CD4-positive, alpha-beta T cell treated with Interferon alpha-2 for 1 hour (primary cell): ENCODE measurements at places on chromosomes 4 and X.

DNA sequence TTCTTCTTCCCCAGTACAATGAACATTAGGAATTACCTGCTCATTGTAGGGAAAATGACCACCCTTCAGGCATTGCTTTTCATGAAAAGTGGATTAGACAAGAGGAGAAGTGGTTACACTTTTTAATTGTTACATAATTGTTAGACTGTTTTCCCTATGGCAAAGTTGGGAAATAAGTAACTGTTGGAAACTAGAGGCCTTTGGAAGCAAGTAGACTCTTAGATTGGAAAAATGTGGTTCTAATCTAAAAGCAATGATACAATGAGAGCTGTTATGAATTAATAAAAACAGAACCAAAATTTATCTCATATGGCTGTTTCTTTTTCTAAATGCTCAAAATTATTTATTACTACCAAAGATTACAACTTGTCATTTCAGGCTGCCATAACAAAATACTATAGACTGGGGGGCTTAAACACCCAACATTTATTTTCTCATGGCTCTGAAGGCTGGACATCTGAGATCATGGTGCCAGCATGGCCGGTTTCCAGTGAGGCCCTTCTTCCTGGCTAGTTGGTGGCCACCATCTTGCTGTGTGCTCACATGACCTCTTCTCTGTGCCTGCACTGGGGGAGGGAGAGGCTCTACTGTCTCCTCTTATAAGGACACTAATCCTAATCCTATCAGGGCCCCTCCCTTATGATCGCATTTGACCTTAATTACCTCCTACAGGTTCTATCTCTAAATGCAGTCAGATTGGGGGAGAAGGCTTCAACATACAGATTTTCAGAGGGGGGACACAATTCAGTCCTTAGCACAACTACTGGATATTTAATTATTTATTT, 12.5 kb downstream of the CC2D2A start:
- DNase-seq, result no peak

DNA sequence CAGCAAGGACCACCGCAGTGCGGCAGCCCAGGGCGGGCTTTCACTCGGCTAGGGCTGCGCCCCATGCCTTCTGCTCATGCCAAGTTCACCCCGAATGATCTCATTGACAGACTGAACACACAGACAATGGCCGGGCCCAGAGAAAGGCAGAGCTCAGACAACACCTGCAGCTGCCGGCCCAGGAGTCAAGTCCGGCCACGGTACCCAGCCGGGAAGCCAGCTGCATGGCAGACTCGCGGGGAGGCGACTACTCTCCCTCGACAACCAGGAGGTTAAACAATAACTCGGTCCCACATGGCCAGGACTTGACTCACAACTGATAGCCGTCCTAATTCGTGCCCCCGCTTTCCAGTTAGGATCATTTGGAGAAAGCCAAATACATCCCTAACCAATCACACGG, 50.4 kb downstream of the ABLIM2 start:
- no peak for DNase-seq

DNA sequence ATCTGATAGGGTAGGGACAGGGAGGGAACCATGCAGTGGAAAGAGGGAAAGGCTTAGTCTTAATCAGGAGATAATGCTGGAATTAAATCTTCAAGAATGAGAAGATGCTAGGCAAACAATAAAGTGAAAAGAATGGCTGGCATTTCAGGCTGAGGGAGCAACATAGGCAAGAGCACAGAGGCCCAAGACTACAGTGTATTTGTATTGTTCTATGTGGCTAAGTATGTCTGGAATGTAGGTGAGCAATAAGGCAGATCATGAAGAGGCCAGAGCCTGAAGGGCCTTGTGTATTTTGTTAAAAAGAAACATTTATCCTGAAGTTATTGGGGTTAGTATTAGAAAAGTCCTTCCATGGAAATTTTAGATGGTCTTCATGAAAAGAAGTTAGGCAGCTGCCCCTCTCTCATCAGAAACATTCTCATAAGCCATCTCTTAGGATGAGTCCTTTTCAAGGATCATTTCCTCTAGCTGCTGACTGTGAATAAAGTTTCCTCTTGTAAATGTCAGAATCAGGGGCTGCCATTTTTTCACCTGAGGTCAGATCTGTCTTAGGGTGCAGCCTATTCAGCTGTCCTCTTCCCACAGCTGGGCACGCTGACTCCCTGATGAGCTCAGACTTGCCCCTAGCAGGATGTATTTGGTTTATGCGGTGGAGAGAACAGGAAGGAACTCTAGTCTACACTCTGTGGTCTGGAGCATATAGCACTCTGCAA, 46.3 kb downstream of the ATP10D start:
- DNase-seq, result peak; percentile 49

GRCh38 chr4:38236003-38236402, 275.8 kb downstream of the PTTG2 start:
- no peak for DNase-seq

DNA sequence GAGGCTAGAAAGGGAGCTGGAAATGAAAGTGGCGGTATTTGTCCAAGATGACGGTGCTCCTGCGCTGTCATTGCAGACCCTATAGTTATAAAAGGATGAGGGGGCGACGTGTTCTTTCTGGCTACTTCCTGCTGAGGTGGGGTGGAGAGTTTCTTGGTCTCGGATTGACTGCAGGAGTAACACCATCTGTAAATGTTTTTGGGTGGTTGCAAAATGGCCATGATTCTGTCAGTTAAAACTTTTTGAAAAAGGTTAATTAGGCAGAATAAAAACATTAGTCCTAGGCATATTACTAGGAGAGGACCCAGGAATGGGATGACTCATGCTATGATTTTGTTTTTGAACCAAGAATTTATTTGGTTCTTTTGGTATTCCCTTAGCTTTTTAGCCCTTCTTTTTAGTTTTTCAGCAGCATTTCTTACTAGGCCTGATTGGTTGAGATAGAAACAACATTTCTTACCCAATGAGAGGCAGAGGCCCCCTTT, 53.1 kb downstream of the USP11 start:
- no peak for DNase-seq

DNA sequence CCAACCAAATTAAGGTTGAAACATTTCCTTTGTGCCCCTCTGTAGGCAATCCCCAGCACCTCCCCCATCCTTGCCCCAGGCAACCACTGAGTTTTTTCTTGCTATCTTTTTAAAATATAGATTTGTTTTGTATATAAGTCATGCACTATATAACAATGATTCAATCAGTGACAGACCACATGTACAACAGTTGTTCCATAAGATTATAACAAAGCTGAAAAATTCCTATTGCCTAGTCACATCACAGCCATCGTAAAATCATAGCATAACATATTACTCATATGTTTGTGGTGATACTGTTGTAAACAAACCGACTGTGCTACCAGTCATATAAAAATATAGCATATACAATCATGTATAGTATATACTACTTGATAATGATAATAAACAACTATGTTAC, 211.9 kb upstream of the NRK start:
- DNase-seq, result no peak

- no peak for DNase-seq
Measured at GRCh38 chr4:125198916-125199315, 115.8 kb upstream of the FAT4 start.

DNA sequence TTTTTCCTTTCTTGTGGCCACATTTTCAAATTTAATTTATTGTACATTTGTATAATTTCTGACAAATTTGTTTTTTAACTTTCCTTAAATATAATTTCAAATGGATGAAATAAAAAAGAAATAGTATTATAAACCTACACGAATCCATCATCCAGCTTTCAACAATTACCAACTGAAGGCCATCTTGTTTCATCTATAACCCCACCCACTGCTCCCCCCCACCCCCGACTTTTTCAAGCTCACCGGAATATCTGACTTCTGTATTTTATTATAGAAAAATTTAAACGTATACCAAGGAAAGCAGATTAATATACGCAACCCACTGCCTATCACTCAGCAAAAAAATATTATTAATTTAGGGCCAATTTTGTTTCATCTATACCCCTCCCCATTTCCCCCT, 1.1 kb downstream of the MORF4L2 start:
- no peak for DNase-seq

DNA sequence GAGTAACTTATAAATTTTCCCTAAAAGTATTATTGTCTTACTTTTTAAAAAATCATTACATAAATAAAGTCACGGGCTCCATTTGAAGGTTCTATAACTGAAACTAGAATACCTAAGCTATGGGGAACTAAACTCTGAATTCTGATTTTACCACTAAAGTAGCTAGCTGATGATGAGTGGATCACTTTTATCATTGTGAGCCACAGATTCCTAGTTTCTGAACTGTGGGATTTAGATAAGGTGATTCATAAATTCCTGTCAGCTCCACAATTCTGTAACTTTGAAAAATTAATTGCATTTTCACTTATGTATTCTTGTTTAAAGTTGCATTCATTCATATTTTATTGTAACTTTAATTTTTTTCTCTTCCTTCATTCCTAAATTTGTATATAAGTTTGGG, 540.9 kb downstream of the GBA3 start:
- DNase-seq, result no peak

DNA sequence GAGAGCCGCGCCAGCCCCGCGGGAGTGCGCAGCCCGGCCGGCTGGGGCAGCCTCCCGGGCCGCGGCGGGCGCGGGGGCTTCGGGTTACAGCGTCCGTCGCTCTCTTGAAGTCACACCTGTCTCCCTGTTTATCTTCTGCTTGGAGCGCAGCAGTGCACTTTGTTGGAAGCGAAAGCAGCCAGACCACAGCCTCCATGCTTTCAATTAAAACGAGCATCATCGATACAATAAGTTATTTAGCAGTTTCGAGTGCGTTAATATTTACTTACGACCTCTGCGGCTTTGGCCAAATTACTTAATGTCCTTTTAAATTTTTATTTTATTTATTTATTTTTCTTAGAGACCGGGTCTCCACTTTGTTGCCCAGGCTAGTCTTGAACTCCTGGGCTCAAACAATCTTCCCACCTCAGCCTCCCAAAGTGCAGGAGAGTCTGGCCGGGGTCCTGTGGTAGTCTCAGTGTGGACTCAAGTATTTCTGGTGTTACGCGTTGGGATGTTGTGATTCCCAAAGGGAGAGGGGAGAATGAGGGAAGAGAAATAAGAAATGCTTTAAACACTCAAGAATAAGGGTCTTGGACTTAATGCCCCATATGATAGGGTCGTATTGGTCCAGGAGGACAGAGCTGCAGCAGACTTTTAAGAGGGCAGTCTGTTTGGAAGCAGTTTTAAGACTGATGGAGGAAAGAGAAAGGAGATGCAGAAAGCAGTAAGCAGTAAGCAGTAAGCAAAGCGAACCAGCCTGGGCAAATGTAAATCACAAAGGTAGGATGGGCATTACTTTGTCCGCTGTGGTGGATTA, 504 bp upstream of the PDLIM3 start:
- no peak for DNase-seq

DNA sequence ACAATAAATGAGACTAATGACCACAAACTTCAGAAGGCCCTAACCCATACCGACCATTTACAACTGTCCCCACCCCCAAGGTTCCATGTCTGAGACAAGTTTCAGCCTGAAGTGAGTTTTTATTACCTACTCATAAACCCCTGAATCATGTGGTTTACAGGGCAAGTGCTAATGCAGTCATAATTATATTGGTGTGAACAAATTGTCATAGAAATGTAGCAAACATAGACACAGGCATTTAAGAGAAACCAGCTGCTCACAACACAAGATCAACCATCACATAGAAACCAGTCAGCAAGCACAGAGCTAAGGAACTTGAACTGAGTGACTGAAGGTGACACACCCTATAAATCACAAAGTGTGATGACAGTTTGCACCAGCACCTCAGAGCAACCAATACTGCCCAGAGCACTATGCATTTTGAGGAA, 173.8 kb upstream of the MID1 start:
- DNase-seq, result no peak

GRCh38 chrX:97547877-97548578, 664.3 kb downstream of the RPA4 start:
- DNase-seq, result no peak

DNA sequence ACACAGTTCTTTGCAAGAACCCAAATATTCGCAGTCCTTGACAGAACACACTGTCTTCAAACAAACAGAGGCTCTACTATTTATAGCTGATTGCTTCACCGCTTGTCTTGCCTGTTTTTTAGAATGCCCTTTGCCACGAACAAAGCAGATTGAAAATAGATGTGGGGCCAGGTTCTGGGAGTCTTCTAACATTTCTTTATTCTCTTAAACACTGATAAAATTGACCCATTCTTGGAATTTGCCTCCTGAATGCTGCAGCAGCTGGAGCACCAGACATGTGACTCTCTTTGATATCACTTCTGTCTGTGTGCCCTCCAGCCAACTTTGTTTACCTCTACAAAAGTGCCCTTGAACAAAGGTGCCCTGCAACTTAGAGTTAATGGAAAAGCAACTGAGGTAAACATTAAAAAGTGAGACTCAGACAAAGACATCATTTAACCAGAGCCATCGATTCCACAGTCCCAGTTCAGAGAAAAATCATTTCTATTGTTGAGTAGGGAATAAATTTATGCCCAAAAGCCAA, 64.2 kb upstream of the SPP1 start:
- DNase-seq, result no peak

DNA sequence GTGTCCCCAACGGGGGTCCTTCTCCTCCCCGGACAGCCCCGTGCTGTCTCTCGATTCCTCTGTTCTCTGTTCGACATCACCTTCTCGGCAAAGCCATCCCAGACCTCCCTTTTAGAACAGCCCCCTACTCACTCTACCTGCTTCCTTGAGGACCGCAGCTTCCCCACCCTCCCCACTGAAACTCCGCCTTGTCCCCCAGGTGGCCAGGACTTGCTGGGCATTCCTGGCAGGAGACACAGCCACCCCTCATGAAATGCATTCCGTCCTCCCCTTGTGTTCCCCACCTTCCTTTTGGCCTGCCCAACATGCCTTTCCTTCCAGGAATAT, 34.8 kb upstream of the GPR78 start:
- DNase-seq, result no peak

DNA sequence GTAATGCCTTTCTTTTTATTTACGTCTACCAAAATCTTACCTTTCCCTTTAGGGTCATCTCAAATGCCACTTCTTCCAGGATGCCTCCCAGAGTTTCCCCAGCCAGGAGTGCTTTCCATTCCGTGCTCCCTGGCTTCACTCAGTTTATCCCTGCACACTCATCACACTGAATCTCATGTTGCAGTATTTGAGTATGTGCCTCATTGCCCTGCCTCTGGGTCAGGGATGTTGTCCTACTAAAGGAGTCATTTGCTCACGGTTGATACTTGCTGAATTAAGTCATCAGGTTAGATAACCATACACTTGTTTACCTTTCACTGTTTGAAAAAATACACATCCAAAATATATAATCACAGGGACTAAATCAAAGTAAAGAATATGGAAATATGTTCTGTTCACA, 356.2 kb upstream of the GATB start:
- no peak for DNase-seq
